ENCODE measurements at places on chromosomes 5 and 9. TPM values are rescaled to one million over a fixed set of nuclear protein-coding genes. Genes with fewer than 3 reads are reported as not detected.

DNA sequence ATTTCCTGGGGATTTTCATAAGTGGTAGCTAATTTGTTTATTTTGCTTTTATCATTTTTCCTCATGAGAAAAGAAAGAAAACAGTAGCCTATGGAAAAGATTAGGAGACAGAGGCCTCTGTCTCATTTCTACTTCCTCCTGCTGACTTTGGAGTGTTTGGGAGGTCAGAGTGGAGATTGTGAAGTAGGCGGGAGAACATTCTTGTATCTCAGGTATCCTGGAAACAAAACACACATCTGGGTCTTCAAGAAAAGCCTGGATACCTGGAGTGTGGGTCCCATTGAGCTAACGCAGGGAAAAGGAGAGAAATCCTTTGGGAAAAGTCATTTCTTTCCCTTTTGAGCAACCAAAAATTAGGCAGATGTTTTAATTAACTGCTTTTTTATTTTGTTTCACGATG, 161.5 kb upstream of the DMAC1 start:
- DNase-seq, result no peak

The CYFIP2 gene
- total RNA-seq, result 0.10 TPM

GRCh38 chr9:25427898-25428297, 250.3 kb downstream of the TUSC1 start:
- no peak for DNase-seq

- DNase-seq, result no peak
Measured at GRCh38 chr5:159343295-159344094, 13.2 kb upstream of the IL12B start.

The PTGS1 gene
- total RNA-seq, result 10.1 TPM
